ENCODE measurements at places on chromosomes 6 and 20.

DNA sequence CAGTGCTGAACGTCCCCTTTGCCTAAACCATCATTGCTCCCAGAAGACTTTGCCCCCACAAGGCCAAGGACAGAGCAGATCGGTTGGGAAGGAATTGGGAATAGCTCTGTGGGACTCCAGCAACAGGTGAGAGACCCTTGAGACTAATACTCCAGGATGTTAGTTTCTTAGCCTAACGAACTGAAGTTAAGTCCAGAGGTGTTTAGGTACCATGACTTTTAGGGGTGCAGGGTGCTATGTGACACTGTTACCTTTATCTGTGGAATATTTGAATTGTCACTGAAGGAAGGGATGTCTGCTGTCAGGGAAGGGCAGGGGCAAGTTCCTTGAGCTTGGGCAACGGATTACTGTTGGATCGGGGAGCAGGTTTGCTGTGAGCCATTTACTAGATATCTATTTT is 1.9 kb downstream of the BLCAP start:
- no peak for DNase-seq

GRCh38 chr6:73565767-73566485 is 45.1 kb upstream of the EEF1A1 start:
- DNase-seq, result peak; percentile 27

GRCh38 chr6:108966855-108967755 is 118.9 kb downstream of the ARMC2 start:
- DNase-seq, result no peak

DNA sequence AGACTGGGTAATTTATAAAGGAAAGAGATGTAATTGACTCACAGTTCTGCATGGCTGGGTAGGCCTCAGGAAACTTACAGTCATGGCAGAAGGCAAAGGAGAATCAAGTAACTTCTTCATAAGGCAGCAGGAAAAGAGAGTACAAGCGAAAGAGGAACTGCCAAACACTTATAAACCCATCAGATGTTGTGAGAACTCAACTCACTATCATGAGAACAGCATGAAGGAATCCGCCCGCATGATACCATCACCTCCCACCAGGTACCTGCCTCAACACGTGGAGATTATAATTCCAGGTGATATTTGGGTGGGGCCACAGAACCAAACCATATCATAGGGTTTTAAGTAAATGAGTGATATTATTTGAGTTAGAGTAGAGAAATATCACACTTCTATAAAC is 189.3 kb downstream of the TSHZ2 start:
- DNase-seq, result no peak

- DNase-seq, result no peak
These were observed 115.4 kb upstream of the SAMD5 start for GRCh38 chr6:147392917-147393625.

GRCh38 chr6:133430530-133430929 is 189.4 kb downstream of the EYA4 start:
- no peak for DNase-seq

- DNase-seq, result no peak
These were observed 170.6 kb upstream of the QKI start for GRCh38 chr6:163243692-163244589.

DNA sequence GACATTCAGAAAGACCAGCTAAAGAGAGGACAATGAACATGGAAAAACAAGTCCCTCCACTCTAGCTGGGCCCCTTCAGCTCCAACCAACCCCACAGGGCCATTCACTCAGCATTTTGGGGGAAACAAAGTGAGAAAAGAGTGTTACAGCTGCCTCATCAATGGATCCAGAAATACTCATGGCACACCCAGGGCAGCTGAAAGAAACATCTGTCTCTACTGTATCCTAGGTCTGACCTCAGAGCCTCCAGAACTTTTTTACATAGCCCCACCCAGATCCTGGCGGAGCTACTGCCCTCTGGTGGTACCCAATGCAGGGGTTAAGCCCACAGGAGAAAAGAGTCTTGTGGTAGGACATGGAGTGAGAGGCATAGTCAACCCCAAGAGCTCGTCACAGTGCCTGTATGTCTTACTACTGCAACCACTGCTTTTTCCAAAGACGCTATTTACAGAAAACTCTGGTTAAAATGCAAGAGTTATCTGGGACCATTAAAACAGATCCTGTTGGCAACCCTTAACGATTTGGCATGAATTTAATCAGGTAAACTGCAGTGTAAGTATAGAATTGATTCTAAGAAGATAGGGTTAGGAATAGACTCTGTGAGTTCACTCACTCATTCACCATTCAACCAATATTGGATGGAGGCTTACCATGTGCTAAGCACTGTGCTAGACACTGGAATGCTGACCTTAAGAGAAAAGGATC is 37.4 kb upstream of the FAM83C start:
- peak; percentile 89 for DNase-seq

DNA sequence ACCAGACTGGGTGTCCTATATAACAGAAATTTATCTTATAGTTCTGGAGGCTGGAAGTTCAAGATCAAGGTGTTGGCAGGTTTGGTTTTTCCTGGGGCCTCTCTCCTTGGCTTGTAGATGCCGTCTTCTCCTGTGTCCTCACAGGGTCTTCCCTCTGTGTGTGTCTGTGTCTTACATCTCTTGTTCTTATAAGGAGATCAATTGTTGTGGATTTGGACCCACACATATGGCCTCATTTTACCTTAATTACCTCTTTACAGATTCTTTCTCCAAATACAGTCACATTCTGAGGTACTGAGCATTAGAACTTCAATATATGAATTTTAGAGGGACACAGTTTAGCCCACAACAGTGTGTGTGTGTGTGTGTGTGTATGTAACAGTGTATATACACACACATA is 74.5 kb downstream of the EDN1 start:
- no peak for DNase-seq

DNA sequence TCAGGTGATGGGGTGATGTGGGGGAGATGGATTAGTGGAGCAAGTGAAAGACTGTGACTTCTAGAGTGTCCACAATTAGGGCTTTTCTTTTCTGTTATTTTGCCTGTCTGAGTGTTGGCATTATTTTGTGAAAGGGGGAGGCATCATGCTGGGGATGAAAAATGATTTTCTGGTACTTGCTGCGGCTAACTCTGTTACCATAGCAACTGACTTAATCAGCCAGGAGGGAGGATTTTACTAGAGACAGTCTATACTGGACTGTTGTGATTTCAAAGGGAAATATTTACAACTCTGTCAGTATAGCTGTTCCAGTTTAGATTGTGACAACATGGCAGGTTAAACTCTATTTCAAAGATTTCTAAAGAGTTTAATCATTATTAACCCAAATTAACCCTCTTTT is 30.4 kb upstream of the MRAP2 start:
- no peak for DNase-seq

DNA sequence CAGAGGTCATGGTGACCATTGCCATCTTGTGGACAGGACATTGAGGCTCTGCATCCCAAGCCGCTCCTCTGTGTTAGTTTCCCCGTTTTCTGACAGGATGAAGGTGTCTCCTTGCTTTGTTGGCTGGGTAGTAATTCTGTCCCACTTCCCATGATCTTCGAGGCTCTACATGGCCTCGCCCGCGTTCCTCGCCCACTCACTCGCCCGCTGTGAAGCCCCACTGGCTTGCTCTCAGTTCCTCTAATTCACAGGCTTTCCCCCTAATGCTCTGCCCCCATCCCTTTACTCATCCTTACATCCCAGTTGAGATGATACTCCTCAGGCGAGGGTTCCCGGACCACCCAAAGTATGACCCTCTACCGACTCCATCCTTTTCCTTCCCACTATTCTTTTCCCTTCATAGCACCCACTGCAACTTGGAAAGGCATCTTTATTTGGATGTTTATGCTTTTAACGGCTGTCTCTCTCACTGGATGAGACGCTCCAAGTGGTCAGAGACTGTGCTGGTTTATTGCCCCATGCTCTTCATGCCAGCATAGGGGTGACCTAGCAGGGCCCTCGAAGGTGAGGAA is 511 bp upstream of the SLC35B2 start:
- no peak for DNase-seq

DNA sequence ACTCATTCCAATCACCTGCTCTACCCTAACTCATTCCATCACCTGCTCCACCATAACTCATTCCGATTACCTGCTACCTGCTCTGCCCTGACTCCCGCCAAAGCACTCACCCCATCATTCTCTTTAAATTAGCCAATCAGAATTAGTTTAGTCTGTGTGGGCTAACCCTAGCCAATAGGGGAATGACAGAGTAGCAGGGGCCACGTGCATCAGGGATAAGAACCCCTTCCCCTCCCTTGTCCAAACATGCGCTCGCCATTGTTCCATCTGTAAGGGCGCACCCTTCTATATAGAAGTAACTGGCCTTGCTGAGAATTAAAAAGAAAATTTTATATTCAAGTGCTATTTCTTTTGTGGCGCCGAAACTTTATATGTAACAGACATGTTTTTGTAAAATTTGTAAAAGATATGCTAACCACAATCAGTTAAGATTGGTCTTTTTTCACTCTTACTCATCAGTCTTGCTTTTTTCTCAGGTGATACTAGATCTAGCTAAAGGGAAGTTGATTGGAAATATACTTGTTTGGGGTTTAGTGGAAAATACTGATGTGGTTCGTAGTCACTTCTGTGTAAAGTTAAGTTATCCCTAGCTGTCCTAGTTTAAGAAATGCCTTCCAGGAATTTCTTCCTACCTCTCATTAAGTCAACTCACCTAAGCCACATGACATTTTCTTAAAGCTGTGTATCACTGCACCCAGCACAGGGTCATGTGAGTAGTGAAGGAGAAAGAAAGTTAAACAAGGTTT is 16.5 kb downstream of the RTN4IP1 start:
- no peak for DNase-seq

DNA sequence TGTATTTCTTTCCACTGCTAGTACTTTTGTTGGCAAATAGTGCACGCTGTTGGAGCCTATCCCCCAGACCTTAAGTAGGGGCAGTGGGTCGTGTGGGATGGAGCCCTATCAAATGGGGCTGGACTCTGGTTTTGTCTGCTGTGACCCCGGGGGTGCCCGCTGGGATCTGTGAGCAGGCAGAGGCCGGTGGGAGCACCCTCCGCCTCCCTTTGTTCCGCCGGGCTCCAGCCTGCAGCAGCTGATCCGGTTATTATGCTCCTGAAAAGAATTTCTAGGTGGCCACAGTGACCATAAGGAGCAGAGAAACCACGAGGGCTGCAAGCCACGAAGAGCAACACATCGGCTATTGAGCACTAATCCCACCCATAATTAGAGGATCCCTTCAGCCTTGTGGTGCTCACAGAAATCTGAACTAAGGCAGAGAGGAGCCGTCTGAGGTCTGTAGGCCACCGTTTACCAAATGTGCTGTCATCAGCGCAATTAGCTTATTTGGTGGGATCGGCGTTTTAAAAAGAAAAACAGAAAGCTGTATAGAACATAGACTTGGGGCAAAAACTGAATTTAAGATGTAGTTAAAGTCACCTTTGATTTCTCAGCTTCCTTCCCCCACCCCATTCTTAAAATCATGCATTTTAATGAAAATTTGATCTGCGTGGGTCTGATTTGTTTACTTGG is 598.3 kb upstream of the JAG1 start:
- DNase-seq, result no peak

- no peak for DNase-seq
These were observed 669.3 kb upstream of the GJE1 start for GRCh38 chr6:141463237-141463977.

- DNase-seq, result no peak
These were observed 181.3 kb downstream of the KIF6 start for GRCh38 chr6:39543950-39544349.

GRCh38 chr6:7879980-7880717 is 30.4 kb downstream of the TXNDC5 start:
- no peak for DNase-seq

GRCh38 chr6:164107297-164107995 is 692.9 kb downstream of the QKI start:
- DNase-seq, result no peak

- no peak for DNase-seq
These were observed 53.2 kb downstream of the VSTM2L start for GRCh38 chr20:37956107-37956585.

DNA sequence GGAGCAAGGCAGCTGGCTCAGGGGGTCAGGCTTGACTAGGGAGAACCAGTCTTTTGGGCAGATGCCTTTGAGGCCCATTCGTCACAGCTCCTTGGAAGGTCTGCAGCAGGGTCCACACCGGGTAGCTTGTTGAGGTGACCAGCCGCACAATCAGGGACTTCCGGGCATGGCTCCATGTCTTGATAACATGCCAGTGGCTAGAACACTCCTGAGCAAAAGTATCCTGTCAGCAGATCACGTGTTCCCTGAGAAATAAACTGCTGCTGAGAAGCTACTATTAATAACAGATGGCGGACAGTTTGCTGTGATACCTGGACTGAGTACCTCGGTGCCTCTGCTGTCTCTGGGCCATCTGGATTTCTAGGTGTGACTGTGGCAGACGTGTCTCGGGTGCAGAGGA is 235.9 kb downstream of the PRKN start:
- no peak for DNase-seq

DNA sequence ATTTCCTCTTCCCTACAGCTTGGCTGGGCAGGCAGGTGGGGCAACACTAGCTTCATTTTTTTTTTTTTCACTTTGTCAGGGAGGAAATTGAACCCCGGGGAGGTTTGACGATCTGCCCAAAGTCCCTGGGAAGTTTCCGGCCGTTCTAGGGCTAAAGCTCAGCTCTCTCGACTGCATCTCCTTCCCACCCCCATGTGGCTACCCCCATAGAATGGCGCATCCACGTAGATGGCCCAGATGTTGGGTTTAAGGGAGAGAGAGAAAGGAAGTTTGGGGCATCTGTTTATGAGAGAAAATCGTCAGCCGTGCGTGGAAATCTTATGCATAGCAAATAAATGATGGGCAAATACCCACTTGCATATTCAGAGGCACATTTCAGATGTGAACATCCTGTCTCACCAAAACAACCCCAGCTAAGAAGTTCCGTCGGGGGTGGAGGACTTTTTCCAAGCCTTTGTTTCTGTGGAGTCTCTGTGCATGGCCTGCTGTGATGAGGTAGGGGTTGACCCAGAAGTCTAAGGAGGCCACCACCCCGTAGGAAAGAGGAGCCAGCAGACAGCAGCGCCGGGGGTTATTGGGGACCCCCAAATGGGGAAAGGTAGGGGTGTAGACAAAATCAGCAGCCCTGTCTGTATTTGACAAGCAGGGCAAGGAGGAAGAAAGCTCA is 40.5 kb upstream of the ZNF831 start:
- no peak for DNase-seq

Measured in SW 1271 (cell line).